ENCODE measurements at places on chromosomes 11 and 22.

- DNase-seq: peak; percentile 42
Observed at GRCh38 chr22:41198027-41198580, 7.0 kb upstream of the L3MBTL2 start.

DNA sequence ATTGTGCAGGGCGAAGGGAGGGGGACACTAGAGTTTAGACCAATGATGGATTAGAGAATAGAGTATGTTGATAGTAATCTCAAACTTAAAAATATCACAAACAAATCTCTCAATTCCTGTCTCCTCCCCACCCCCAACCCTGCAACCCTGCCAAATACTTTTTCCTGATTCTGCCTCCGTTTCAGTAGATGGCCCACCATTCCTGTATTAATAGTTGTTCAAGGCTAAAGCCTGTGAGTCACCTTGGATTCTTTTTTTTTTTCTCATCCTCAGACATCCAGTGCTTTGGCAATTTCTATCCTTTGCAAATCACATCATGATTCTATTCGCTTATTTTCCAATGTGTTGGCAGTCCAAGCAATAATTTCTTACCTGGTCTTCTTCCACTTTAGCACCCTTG is 207.9 kb downstream of the DYNC2H1 start:
- no peak for DNase-seq

DNA sequence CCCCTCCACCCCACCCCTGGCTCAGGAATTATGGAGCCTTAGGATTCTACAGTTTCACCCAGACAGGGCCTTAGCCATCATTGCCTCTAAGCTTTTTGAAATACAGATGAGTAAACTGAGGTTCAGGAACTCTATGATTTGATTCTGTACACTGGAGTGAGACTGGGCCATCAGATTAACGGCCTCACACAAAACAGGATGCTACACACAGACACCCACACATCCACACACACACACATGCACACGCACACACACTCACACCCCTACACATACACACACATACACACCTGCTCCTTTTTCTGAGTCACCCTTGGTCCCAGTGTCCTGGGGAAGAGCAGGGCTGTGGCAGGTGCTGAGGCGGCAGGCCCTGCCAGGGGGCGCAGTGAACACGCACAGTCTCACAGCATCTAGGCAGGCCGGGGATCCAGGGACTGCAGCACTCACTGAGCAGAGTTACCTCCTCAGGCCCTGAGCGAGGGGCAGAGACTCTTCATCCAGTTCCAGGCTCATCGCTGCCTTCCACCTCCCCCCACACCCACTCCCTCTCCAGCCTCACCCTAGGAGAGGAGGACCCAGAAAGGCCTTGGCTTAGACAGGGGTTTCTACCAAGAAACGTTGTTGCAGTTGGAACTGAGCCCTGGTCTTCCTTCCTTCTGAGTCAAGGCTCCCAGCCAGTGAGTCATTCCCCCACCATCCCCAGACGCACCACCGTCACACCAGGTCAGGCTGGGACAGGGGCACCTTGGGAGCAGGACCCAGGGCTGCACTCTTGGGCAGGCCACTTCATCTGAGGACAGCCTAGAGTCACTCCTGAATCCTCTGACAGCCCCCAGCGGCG is 89.8 kb upstream of the PARVA start:
- no peak for DNase-seq

- DNase-seq: no peak
Observed at GRCh38 chr11:13891911-13892310, 70.6 kb upstream of the SPON1 start.

GRCh38 chr11:117589063-117589462 is 208.0 kb downstream of the DSCAML1 start:
- DNase-seq: no peak

DNA sequence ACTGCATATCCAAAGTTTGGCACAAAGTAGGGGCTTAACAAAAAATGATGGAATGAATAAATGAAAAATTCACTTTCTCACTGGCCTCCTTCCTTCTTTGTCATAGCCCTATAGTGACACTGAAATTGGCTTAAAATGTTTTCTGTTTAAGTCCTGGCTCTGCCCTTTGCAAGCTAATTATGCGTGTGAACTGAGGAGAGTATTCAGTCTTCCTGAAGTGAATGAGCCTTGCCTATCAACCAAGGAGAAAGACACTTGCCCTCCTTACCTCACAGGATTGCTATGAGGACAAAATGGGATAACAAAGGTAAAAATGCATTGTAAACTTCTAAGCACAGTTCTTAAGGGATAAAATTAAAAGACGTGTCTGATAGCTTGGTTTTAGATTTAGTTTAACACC is 729.8 kb upstream of the ANO3 start:
- no peak for DNase-seq

- no peak for DNase-seq
Observed at GRCh38 chr22:31932863-31933262, 11.5 kb upstream of the YWHAH start.

GRCh38 chr11:100703139-100703538 is 16.1 kb downstream of the ARHGAP42 start:
- no peak for DNase-seq

GRCh38 chr11:118827118-118827517 is 36.2 kb upstream of the DDX6 start:
- no peak for DNase-seq
